ENCODE measurements at places on chromosomes 16 and 17.

DNA sequence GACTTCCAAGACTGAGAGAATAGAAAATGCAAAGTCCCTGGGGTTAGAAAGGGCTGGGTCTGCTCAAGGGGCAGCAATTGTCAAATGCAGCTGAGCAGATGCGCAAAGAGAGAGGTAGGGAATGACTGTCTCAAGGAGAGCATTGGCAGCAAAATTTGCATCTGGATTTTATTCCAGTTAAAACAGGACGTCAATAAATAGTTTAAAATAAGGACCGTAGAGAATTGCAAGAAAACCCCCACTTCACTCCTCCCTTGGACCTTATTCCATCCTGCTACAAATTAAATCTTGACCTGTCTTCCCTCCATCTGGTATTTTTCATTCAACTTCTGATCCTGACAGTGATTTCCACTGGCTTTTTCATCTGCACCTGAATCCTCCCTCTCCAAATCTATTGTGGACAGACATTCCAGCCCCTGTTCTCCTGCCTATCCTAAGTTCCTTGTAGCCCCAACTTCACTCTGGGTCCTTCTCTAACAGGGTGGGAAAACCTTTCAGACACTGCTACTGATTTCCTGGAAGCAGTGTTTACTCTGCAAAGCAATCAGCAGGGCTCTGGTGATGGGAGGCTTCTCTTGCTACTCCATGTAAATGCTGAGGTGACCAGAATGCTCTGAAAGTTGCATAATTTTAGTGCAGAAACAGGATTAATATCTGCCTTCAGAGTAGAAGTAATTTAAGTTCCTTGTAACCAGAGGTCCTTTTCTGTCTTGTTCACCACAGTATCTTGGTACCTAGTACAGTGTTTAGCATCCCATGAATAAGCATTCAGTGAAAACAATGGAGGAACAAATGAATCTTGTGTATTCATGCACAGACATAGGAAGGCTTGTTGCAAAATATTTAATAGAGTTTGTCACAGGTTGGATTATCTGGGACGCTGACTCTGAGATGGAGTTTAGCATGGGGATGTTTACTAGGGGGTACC, 79.2 kb downstream of the CDH11 start:
- no peak for DNase-seq

DNA sequence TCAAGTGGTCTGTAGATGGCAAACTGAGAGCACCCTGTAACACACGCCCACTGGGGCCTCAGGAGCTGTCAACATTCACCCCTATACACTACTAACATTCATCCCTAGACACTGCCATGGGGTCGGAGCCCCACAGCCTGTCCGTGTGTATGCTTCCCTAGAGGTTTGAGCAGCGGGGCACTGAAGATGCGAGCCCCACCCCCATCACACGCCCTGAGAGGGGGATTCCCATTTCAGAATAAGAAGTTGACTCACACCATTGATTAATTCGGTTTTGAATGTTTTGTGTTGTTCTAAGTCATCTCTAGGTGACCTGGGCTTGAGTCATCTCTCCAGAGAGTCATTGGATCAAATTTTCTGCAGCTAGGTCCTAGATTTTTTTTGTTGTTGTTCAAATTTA, 37.3 kb upstream of the MMD start:
- DNase-seq = no peak

- no peak for DNase-seq
Observed at GRCh38 chr16:68994324-68994723, 111.1 kb upstream of the HAS3 start.

- no peak for DNase-seq
Observed at GRCh38 chr17:21298056-21298982, 13.8 kb downstream of the MAP2K3 start.

DNA sequence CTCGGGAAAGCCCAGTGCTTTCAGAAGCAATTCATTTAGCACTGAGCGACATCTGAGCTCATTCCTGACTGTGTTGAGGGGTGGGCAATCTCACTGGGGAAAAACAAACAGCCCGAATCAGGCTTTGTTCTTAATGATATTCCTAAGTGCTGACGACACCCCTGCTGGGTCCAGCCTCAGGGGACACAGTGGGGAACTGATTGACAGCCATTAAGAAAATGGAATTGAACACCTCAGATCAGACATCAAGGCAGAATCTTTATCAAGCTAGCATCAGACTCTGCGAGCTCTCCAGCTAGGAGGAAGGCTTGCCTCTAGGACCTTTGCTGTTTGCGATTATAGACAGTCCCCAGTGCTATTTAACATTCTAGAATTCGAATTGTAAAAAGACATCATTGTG, 22.5 kb upstream of the LYRM9 start:
- DNase-seq = peak; percentile 87

DNA sequence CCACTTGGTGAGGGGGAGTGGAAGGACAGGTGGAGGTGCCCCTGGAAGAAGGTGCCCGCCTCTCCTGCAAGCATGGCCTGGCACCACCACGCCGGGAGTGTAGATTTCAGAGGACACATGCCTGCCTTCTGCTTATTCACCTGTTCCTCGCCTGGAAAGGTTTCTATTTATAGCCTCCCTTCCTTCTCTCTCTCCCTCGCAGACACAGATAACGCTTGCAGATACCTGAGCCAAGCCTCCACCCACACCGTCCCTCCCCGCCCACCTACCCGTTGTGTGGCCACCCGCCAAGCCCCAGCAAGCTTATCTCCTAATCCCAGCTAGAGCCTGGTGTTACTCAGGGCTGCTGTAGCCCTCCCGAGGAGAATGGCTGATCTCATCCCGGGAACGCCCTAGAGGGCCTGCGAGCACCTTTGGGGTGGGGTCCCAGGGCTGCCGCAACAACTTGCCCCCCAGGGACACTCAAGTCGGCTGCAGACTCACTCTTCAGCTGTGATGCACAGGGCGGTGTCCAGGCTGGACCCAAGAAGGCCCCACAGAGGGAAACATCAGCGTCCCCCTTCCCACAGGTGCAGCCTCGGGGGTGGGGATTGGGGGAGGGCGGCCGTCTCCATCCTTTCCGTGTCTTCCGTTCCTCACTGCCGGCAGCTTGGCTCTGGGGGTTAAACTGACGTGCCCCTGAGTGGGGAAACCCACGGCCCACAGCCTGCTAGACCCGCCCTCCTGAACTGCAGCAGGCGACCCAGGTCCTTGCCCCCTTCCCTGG, 1.9 kb upstream of the SNAI3 start:
- DNase-seq = peak; percentile 23

GRCh38 chr16:85785927-85786326, 13.4 kb downstream of the EMC8 start:
- no peak for DNase-seq

- DNase-seq = no peak
Observed at GRCh38 chr17:59620064-59620359, 317 bp downstream of the CLTC start.

DNA sequence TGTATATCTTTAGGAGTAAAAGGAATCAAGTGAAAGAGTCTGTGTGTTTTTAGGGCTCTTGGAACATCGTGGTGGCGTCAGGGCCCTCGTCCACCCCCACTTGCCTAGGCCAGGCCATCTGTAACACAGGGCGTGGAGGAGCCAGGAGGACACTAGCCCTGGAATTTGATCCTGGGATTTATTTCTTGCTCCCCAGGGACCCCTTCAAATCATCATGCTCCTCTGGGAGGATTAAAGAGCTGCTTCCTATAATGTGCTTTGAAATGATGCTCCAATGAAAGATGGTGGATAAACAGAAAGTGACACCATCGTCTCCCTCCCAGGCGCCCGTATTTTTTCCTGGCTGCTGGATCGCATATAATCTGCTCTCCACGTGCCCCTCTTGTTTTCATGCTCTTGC, 113.3 kb downstream of the AATF start:
- no peak for DNase-seq

DNA sequence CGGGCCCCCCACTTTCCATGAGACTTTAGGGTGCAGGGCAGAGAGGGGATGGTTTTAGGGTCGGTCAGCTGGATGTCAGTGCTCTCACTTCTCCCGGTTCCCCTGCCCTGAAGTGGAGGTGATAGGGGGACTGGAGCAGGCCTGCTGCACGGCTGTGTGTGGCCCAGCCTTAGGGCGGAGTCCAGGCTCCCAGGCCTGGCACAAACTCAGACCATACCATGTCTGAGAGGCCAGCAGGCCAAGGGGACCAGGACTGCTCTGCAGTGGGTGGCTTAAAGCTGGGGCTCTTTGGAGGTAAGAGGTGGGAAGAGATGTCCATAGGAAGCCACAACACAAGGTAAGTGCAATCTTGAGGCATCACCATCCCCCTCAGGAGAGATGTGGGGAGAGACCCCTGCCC, 8.3 kb downstream of the TFAP4 start:
- DNase-seq = no peak

GRCh38 chr16:86027373-86028126, 128.6 kb downstream of the IRF8 start:
- no peak for DNase-seq

DNA sequence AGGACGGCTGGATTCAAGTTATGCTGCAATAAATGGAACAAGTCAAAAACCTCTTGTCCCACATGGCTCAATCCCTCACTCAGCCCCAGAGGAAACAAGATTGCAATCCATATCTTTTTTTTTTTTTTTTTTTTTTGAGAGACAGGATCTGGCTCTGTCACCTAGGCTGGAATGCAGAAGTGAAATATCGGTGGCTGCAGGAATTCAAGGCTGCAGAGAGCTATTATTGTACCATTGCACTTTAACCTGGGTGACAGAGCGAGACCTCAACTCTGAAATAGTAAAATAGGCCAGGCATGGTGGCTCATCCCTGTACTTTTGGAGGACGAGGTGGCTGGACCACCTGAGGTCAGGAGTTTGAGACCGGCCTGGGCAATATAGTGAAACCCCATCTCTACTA, 2.7 kb upstream of the PDE6G start:
- no peak for DNase-seq

DNA sequence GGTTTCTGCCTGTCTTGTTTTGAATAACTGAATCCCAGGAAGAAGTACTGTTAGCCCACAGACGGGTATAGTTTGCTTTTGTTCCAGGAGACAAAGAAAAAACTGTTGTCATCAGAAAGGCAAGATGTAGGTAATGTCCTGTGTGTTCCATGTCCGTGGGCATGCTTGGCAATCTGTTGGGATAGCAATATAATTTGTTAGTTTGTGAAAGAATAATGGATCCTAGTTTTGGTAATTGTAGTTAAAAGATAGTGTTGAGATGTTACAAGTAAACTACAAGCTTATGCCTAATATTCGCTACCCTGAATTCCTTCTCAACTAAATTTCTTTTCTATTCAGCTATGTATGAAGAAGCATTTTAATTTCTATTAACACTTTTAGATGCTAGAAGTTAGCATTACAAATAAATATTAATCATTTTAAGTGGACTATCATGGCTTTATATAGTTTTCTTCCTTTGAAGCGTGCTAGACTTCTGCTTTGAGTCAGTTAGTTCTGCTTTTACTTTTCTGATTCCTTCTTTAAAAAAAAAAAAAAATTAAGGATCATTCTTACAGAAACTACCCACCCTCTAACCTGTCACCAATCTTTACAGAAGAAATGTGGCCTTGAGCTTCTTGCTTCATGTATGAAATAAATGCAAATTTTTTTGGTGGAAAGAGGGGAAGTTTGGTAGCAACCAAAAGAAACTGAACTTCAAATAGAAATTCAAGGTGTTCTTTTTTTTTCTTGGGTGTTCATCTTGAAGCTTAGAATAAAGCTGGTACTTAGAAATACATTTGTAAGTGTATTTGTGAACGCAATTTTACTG, 2.4 kb downstream of the EVI2A start:
- no peak for DNase-seq

- DNase-seq = no peak
Observed at GRCh38 chr16:78762222-78762621, 662.8 kb downstream of the WWOX start.

GRCh38 chr16:2243031-2243528, 6.8 kb downstream of the DNASE1L2 start:
- DNase-seq = no peak

DNA sequence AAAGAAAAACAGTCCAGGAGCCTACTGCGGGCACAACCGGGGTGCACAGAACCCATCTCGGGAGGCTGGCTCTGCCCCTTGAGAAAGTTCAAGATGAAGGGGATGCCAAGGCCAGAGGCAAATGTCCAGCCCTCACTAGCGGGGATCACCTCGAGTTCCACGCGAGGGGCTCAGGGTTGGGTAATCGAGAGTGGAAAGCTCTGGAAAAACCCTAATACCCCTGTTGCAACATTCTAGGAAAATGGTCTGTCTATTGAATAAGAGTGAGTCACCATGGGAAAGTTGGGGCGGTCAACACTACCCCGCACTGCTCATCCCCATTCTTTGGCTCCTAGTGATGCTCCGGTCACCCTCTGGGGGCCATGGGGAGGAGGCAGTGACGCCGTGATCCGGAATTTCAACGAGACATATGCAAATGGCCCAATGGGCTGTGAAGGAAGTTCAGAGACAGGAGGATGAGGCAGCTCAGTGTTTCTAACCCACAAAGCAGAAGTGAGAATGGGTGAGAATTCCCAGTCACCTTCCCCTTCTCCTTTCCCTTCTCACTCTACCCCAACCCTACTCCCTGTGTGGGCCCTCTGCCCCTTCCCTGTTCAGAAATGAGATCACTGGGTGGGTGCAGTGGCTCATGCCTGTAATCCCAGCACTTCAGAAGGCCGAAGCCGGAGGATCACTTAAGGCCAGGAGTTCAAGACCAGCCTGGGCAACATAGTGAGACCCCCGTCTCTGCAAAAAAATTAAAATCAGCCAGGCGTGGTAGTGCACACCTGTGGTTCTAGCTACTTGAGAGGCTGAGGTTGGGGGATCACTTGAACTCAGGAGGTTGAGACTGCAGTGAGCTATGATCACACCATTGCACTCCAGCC, 22.4 kb downstream of the SOCS3 start:
- no peak for DNase-seq

DNA sequence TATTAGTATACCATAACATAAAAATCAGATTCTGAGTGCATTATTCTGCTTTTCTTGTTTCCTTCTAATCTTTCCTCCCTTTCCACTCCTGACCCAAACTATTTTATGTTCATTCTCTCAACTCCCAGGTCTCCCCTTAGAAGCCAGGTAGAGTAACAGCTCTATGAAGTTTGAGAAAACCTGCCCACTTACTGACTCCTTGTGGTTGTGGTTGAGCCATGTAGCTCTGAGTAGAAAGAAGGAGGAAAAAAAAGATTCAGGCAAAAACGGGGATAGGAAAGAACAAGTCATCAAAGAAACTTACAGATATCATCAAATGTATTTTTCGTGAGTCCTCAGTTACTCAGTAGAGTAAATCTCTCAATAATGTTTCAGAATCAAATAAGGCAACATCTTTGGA, 216.7 kb downstream of the PMP22 start:
- no peak for DNase-seq

GRCh38 chr17:62862251-62862650, 54.1 kb upstream of the MARCHF10 start:
- DNase-seq = no peak

- DNase-seq = no peak
Observed at GRCh38 chr17:12530161-12530560, 135.5 kb upstream of the MYOCD start.

GRCh38 chr16:1823821-1824220, 2.8 kb downstream of the HAGH start:
- peak; percentile 22 for DNase-seq

- peak; percentile 88 for DNase-seq
Observed at GRCh38 chr17:74199306-74200092, 4.0 kb upstream of the RPL38 start.

GRCh38 chr17:73256220-73256619, 5.5 kb downstream of the CPSF4L start:
- no peak for DNase-seq

- no peak for DNase-seq
Observed at GRCh38 chr16:4654011-4654963, 29.7 kb downstream of the MGRN1 start.

Data from eye (tissue), 1 donor.